Stimulated activated CD8-positive, alpha-beta memory T cell treated with anti-CD3 and anti-CD28 coated beads, Interleukin-7, amount 100 ng/mL, for 1 hour (primary cell): ENCODE measurements at places on chromosomes 4 and X.
A peak's percentile ranks its signal among the peaks of the same experiment; 100 is the strongest.

GRCh38 chr4:44025376-44026020, 423.1 kb downstream of the KCTD8 start:
- no peak for DNase-seq

- DNase-seq = peak; percentile 20
Observed at GRCh38 chr4:153432965-153433753, 33.0 kb upstream of the TMEM131L start.

DNA sequence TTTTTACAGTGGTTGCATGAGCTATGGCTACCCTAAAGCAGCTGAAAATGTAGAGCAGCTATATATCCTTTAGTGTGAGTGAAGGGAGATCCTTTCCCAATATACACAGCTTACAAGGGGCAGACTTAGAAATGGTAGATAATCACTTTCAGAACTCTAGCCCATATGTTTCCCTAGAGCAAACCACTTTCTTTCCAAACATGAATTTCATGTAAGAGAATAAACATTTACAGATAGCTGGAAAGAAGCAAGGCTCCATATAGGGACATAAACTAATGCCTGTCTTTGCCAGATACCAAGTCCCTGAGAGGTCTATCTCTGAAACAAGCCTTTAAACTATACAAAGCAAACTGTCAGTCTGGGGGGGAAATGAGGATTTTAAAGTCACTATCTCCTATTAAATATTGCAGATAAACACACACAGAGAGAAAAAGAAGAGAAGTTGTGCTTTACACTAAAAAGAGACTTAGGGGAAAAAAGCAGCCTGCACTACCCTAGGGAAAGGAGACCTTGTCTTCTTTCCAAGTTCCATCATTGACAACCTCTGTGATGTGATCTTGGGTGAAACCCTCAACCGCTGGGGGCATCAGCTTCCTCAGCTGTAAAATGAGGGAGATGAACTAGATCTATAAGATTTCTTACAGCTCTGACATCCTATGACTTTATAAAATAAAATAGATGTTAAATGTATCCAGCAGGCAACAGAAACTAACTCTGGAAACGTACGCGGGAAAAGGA, 73.6 kb downstream of the TMEM156 start:
- DNase-seq = no peak

- DNase-seq = no peak
Observed at GRCh38 chrX:124268099-124268498, 64.4 kb upstream of the TEX13D start.

DNA sequence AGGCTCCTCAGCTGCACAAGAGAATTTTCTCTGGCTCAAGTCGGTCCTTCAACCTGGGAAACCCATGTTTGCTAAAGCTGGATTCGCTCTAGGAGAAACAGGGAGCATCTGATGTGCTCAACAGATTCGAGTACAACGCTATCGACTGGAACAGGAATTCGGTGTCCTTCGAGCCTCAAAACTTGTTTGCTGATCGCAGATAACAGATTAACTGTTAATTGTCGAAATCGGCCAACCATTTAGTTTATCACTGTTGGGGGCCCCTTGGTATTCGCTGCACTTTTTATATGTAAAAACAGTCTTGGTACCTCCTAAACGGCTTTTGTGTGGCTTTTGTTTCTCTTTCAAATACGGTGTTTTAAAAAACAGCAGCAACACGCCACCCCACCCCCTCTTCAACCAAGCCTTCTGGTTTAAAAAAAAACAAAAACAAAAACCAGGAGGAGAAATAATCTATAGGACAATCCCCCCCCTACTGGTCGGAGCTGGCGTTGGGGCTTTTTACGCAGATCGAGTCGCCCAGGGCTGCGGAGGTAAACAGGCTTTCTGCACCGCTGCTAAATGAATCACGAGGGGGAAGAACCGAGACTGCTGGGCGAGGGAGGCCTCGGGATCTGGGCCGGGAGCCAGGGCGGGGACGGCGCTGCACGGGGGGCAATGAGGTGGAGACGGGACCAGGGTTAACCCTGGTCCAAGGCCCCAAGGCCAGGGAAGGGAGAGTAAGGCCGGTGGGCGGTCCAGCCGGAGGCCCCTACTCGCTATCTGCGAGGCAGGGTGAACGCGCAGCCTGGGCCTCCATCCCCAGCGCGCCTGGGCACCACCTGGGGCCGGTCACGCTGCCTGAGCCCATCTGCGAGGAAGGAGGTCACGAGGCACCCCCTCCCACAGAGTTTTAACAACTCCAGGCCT, 71.7 kb upstream of the BCOR start:
- DNase-seq = peak; percentile 55

DNA sequence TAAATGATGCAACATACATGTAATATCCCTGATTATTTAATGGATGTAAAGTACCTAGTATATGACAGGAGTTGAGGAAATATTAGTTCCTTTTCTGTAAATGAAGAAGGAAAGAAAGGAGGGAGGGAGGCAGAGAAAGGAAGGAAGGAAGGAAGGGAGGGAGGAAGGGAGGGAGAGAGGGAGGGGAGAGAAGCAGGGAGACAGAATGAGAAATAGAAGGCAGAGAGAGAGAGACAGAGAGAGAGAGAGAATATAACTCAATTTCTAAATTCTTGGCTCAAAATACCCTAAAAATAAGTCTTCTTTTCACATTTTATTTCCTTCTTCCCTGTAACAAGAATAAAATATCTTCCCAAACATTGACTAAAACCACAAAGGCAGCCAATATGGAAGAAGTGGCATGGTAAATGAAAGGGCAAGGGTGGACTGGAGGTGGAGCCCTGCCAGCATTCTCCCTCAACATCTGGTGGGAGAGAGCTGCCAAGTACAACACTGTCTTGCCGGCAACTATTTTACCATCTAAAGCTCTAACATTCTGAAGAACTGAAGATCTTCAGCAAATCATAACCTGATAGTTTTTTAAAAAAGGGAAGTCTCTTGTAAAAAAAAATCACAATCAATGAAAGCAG, 245.1 kb downstream of the PPP3CA start:
- no peak for DNase-seq

- DNase-seq = no peak
Observed at GRCh38 chrX:106286053-106286650, 118.0 kb downstream of the PWWP3B start.

DNA sequence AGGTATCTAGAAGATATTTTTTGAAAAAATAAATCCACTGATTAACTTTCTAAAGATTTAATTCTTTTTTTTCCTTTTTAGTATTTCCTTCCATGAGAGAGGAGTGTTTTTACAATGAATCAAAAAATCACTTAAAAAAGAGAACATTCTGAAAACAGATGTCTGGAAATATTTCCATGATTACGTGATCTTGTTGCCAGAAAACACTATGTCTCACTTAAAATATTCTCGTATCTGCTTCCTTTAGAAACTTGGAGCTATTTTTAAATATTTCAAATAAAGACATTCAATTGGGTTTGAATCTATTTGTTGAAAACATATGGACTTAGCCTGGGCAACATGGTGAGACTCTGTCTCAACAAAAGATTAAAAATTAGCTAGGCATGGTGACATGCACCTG, 232.8 kb upstream of the RASGEF1B start:
- DNase-seq = no peak

GRCh38 chr4:183757060-183757459, 98.0 kb downstream of the TRAPPC11 start:
- no peak for DNase-seq

DNA sequence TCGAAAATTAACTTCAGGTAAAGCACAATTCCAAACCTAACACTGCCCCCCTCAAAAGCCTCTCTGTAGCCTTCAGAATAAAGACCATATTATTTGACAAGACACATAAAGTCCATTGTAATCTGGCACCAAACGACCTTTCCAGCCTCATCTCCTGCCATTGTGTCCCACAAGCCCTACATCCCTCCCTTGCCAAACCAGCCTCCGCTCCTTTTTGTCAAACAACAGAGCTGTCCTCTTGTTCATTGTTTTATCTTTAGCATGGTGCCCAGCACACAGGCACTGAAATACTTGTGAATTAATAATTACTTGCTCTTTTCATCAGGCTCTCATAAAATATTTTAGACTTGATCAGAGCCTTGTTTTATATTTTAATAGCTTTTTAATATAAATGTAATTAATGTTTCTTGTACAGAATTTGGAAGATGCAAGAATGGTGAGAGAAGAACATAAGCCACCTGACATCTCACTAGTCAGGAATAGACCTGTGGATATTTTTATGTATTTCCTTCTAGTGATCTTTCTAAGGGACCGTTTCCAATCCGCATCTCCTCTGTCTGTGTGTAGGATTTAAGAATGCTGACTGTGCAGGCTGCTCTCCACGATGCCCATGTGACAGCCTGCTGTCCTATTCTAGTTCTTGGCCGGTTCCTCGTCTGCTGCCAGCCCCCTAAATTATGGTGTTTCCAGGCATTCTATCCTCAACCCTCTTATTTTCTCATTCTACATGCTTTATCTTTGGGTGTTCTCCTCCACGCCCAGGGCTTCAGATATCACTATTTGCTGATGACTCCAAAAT, 3.0 kb upstream of the IRF2 start:
- DNase-seq = no peak

GRCh38 chr4:180116840-180117239, 2126.4 kb upstream of the TENM3 start:
- no peak for DNase-seq

GRCh38 chr4:38774181-38774955, 8.4 kb downstream of the TLR10 start:
- DNase-seq = no peak

DNA sequence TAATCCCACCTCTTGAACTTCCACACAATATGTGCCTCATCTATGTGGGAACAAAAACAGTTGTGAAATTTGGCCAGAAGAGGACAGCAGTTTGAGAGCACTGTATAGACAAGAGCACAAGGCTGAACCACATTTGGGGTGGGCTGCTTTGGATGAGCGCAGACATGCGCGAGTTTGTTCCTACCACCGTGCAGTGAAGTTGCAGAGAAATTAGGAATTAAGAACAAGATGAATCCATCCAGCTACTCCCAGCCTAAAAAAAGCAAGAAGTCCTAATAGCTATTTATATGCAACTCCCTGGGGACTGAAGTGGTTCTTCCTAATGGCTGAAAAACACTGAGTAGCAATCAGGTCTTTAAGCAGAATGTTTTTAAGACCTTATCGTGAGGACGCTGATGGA, 1.0 kb downstream of the GAB3 start:
- no peak for DNase-seq

GRCh38 chrX:51866210-51866609, 27.2 kb upstream of the MAGED1 start:
- DNase-seq = no peak

- DNase-seq = no peak
Observed at GRCh38 chrX:10620121-10620699, at the start of gene MID1. MID1 (minus strand) TSS chrX:10620585; CDS start chrX:10567547, 53,038 bp downstream.

DNA sequence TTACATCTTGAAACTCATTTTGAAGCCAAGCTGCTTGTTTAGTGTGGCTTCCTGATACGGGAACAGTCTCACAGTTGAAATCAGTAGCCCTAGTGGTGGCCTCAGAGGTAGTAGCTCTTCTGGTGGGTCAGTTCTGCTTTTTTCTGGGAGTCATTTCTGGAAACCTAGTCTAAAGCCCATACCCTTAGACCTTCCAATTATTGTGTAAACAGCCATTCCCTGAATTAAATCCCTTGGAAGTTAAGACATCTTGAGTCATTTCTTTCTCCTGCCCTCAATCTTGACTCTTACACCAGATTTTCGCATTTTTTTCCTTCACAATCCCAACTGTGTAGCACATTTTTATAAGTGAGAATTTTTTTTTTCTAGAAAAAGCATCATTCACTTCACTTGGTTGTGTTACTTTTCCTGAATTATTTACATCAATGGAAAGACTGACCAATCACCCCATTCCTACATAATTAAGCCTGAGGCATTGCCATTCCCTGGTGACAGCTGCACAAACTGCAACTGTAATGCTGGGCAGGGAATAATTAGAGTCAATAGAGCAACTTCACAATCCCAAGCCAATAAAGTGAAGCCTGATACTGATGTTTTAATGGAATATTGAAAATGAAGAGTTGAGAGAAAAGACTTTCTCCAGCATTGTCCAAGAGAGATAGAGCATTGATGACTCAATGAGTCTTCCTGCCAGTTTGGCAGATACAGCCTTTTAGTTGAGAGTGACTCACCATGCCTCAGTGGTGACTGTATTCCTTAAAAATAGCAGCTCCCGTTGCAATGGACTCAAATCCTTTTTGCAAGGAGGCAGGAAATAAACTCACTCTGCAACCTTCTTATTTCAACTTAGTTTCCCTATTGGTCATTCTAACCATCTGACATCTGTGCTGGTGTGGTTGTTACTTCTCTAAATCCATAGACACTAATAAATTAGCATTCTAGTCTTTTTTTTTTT, 13.0 kb upstream of the SEPSECS start:
- DNase-seq = no peak

GRCh38 chrX:7088968-7089615, 58.4 kb upstream of the STS start:
- peak; percentile 11 for DNase-seq

GRCh38 chr4:53116954-53117353, 248.9 kb downstream of the SCFD2 start:
- DNase-seq = no peak

DNA sequence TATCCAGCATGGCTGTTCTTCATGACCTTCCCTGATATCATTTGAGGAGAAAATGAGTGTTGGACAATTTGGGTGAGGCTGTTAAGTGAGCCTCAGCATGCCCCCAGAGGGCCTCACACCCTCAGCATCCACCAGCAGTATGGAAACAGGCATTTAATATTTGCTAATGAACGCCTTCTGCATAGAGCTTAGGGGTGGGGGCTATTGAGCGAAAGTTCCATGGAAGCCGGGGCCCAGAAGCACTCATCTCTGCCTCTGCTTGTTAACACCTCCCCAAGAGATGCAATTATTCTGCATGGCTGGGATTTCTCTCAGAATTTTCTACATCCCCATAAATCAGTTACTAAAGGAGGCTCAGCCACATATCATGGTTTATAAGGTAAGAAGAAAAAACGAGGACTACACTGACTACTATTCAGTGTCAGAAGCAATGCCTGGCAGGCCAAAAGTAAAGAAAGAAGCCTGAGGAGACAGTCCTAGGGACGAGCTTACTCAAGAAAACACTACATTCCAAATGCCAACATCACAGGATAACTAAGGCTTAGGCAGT, 100.1 kb upstream of the MAP3K15 start:
- DNase-seq = no peak

DNA sequence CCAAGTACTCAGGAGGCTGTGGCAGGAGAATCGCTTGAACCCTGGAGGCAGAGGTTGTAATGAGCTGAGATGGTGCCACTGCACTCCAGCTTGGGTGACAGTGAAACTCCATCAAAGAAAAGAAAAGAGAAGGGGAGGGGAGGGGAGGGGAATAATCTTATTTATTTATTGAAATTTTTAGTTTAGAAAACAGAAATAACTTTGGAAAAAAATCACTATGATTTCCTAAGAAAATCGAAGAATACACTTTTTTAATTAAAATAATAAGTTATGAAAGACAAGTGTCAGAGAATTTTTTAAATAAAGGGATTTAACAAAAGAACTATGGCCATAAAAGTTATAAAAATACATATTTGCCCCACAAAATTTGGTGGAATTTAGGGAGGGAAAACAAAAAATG, 836.9 kb upstream of the HS3ST1 start:
- DNase-seq = no peak
